ENCODE measurements at places on chromosomes 11 and 22. TPM values are rescaled to one million over a fixed set of nuclear protein-coding genes. Genes with fewer than 3 reads are reported as not detected.
A peak's percentile ranks its signal among the peaks of the same experiment; 100 is the strongest.

Gene FGF3
- not detected for total RNA-seq

Gene RAB36
- total RNA-seq, result 0.90 TPM

Gene PNPLA5
- total RNA-seq, result not detected

Gene MGAT3
- total RNA-seq, result 1.0 TPM

Gene VPREB3
- 0.48 TPM for total RNA-seq

Gene MN1
- total RNA-seq, result 0.06 TPM

Gene ZNF280B
- total RNA-seq, result 2.9 TPM

Gene DBX1
- total RNA-seq, result not detected

Gene BTG4
- 0.62 TPM for total RNA-seq

Gene LAYN
- total RNA-seq, result 57.4 TPM

Gene MRGPRX4
- not detected for total RNA-seq

Gene HOATZ
- not detected for total RNA-seq

Gene CARD16
- 16.9 TPM for total RNA-seq

GRCh38 chr11:5288906-5289550 lies 12.7 kb downstream of the OR51B4 start:
- no peak overlapping the region for H3K27ac ChIP-seq
- no peaks in the 10 kb centered on the region for H3K4me1 ChIP-seq
- H3K36me3 ChIP-seq, result no peaks in the 10 kb centered on the region
- H3K4me3 ChIP-seq, result no peak overlapping the region

DNA sequence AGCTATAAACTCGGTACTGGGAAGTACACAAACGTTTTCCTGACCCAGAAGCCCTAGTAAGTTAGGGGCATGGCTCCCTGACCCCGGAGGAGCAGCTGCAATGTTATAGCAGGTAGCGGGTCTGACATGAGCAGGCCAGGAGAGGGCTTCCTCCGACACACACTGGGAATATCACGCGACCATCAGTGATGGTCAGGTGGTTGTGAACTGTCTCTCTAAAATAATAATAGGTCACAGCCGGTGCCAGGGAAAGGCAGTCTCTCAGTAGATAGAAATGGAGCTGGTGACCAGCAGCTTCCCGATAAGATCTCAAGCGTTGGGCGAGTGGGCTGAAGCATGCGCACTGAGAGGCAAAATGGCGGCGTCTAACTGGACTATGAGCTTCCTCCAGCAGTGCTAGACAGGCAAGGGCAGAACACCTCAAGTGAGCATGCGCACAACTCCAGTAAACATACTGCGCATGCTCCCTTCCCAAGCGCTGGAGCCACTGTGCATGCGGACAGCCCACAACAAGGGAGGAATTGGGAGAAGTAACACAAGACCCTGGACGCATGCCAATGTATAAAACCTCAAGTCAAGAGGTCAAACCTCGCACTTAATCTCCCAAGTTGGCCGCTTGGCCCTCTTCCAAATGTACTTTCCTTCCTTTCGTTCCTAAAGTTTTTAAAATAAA lies 22.3 kb upstream of the TESMIN start:
- no peak overlapping the region for H3K27ac ChIP-seq
- peaks cover 5% of the 10 kb centered on the region for H3K36me3 ChIP-seq
- no peak overlapping the region for H3K4me3 ChIP-seq
- no peaks in the 10 kb centered on the region for H3K27me3 ChIP-seq

- no peaks in the 10 kb centered on the region for H3K27me3 ChIP-seq
- H3K4me3 ChIP-seq, result no peak overlapping the region
- no peaks in the 10 kb centered on the region for H3K4me1 ChIP-seq
- DNase-seq, result no peak
- H3K36me3 ChIP-seq, result no peaks in the 10 kb centered on the region
These were observed 12.5 kb downstream of the CREB3L1 start for GRCh38 chr11:46290011-46290410.

- no peaks in the 10 kb centered on the region for H3K36me3 ChIP-seq
- H3K4me3 ChIP-seq, result no peak overlapping the region
- H3K27ac ChIP-seq, result no peak overlapping the region
- DNase-seq, result no peak
- no peaks in the 10 kb centered on the region for H3K4me1 ChIP-seq
- peaks cover 22% of the 10 kb centered on the region for H3K27me3 ChIP-seq
These were observed 195.2 kb upstream of the TMEM45B start for GRCh38 chr11:129620237-129621104.

DNA sequence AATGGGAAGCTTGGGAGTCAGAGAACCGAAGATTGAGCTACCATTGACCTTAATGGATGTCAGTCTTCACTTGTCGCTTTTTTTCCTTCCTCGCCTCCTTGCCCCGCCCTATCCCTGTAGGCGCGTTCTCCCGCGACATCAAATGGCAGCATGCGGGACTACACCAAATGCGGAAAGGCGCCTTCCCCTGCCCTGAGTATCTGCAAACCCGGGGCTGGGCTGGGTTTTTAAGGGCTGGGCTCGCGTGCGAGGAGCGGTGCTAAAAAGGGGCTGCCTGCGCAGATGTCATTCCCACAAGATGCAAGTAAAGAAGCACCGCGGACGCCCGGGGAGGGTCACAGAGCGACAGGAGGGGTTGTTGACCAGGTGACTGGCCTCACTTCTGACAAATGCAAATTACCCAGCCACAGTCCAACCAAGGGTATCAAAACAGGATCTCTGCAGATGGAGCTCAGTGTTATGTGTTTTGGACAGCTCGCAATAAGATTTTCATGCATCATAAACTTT lies 4.7 kb upstream of the FAM111B start:
- H3K27me3 ChIP-seq, result peaks cover 87% of the 10 kb centered on the region
- peak overlapping the region; percentile 69 for H3K4me3 ChIP-seq
- peaks cover 6% of the 10 kb centered on the region for H3K36me3 ChIP-seq
- no peak overlapping the region for H3K27ac ChIP-seq

DNA sequence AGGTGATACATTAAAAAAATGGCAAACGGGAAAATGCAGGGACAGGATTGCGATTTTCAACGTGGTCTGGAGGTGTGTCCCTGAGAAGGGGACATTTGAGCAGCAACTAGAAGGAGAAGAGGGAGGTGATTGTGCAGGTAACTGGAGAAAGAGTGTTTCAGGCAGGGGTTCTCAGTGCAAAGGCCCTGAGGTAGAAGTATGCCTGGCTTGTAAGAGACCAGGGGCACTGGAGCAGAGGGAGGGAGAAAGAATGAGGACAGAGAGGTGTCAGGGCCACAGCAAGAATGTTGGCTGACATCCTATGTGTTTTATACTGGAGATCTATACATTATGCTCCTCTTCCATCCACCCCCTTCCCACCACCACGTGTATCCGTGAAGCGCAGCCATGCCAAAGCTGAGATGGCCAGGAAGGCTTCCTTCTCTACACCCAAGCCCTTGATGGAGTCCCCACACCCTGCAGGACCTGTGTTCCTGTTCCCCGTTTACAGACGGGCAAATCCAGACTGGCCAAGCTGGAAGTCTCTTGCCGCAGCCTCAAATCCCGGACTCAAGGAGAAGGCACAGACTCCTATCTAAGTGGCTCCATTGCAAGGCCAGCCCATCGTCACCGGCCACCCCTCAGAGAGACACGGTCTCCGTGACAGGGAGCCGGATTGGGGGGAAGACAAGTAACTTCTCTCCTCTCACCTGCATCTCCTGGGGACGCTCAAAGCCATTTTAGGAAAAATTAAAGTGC lies 416.1 kb downstream of the MN1 start:
- no peak for DNase-seq
- peaks cover 19% of the 10 kb centered on the region for H3K27me3 ChIP-seq
- H3K4me3 ChIP-seq, result no peak overlapping the region
- no peaks in the 10 kb centered on the region for H3K36me3 ChIP-seq
- H3K4me1 ChIP-seq, result no peaks in the 10 kb centered on the region
- H3K27ac ChIP-seq, result no peak overlapping the region

GRCh38 chr22:44026066-44026629 lies 2.0 kb downstream of the PARVB start:
- peak overlapping the region; percentile 92 for H3K4me3 ChIP-seq
- peaks cover 45% of the 10 kb centered on the region for H3K4me1 ChIP-seq
- no peak for DNase-seq
- H3K36me3 ChIP-seq, result peaks cover 41% of the 10 kb centered on the region
- peaks cover 23% of the 10 kb centered on the region for H3K27me3 ChIP-seq

- no peak overlapping the region for H3K4me3 ChIP-seq
- DNase-seq, result no peak
- H3K36me3 ChIP-seq, result no peaks in the 10 kb centered on the region
These were observed 37.0 kb downstream of the B3GAT1 start for GRCh38 chr11:134374891-134375550.

- H3K27ac ChIP-seq, result no peak overlapping the region
- peak; percentile 84 for DNase-seq
- H3K27me3 ChIP-seq, result peaks cover 47% of the 10 kb centered on the region
- H3K36me3 ChIP-seq, result no peaks in the 10 kb centered on the region
- H3K4me3 ChIP-seq, result peak overlapping the region; percentile 68
These were observed 3.6 kb downstream of the SEPTIN5 start for GRCh38 chr22:19717691-19718455.

- H3K4me1 ChIP-seq, result peaks cover 33% of the 10 kb centered on the region
- H3K27ac ChIP-seq, result peak overlapping the region; percentile 19
- no peak overlapping the region for H3K4me3 ChIP-seq
- peaks cover 16% of the 10 kb centered on the region for H3K36me3 ChIP-seq
- no peaks in the 10 kb centered on the region for H3K27me3 ChIP-seq
These were observed 34.3 kb downstream of the TOM1 start for GRCh38 chr22:35334004-35334403.

DNA sequence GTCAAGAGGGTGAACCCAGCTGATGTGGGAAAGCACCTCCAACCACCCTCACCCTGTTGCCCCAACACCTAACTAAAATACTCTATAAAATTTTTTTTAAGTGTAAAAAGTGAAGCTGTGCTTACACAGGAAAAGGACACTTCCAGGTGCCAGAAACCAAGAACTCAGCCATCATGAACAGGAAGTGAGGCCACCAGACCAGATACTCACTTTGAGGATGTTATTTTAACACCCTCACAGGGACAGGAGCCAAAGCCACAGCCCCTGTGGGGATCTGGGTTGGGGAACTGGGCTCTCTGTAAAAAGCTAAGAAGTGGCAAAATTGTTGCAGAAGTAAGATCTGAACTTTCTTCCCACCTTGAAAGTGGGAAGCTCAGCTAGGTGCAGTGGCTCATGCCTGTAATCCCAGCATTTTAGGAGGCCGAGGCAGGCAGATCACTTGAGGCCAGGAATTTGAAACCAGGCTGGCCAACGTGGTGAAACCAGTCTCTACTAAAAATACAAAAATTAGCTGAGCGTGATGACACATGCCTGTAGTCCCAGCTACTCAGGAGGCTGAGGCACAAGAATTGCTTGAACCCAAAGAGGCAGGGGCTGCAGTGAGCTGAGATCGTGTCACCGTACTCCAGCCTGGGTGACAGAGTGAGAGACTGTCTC lies 3.8 kb downstream of the RSPH14 start:
- DNase-seq, result peak; percentile 40
- peaks cover 43% of the 10 kb centered on the region for H3K4me1 ChIP-seq
- H3K36me3 ChIP-seq, result no peaks in the 10 kb centered on the region
- H3K27ac ChIP-seq, result peak overlapping the region; percentile 94
- H3K27me3 ChIP-seq, result no peaks in the 10 kb centered on the region

GRCh38 chr11:77141475-77141874 lies 13.4 kb downstream of the MYO7A start:
- no peaks in the 10 kb centered on the region for H3K36me3 ChIP-seq
- peaks cover 15% of the 10 kb centered on the region for H3K27me3 ChIP-seq
- H3K27ac ChIP-seq, result no peak overlapping the region
- peaks cover 18% of the 10 kb centered on the region for H3K4me1 ChIP-seq

GRCh38 chr22:33871935-33872334 lies 48.3 kb downstream of the LARGE1 start:
- H3K4me1 ChIP-seq, result no peaks in the 10 kb centered on the region
- H3K4me3 ChIP-seq, result no peak overlapping the region
- no peaks in the 10 kb centered on the region for H3K27me3 ChIP-seq
- no peak overlapping the region for H3K27ac ChIP-seq

GRCh38 chr11:393219-394033 lies 583 bp upstream of the PKP3 start:
- no peak for DNase-seq
- H3K27me3 ChIP-seq, result no peaks in the 10 kb centered on the region
- H3K4me1 ChIP-seq, result no peaks in the 10 kb centered on the region

DNA sequence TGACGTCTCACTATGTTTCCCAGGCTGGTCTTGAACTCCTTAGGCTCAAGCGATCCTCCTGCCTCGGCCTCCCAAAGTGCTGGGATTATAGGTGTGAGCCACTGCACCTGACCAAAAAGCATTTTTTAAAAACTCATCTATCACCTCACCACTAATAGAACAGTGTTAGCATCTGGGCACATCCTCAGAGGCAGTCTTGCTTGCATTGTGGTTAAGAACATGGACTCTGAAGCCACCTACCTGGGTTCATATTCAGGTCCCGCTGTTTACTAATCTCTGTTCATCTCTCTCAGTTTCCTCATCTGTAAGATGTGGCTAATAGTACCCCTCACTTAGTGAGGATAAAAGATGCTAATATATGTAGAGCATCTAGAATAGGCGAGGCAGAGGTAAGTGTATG lies 90.6 kb downstream of the PACS1 start:
- H3K27me3 ChIP-seq, result no peaks in the 10 kb centered on the region
- H3K27ac ChIP-seq, result peak overlapping the region; percentile 49
- DNase-seq, result no peak
- peaks cover 4% of the 10 kb centered on the region for H3K36me3 ChIP-seq
- H3K4me1 ChIP-seq, result peaks cover 60% of the 10 kb centered on the region

GRCh38 chr22:44309137-44309536 lies 3.6 kb downstream of the SHISAL1 start:
- H3K4me3 ChIP-seq, result no peak overlapping the region
- H3K27ac ChIP-seq, result no peak overlapping the region
- peaks cover 3% of the 10 kb centered on the region for H3K4me1 ChIP-seq

DNA sequence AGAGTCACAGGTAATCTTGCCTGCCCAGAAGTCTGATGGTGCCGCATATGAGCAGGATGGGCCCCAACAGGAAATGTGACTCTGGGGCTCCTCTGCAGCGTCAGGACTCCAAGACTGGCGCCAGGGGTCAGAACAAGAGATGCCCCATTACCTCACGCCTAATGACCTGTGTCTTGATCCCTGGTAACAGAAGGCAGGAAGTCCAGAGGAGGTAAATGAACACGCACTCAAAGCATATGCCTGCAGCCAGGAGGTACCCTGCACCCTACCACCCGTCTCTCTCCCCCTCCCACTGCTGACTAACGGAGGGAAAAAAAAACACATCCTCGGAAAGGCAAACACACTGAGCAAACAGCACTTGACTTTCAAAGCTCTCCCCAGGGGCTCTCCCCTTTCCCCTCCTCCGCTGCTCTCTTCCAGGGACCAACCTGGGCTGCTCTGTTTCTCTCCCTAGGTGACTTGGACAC lies 37.3 kb downstream of the ABCC8 start:
- no peaks in the 10 kb centered on the region for H3K36me3 ChIP-seq
- H3K4me1 ChIP-seq, result peaks cover 12% of the 10 kb centered on the region
- peaks cover 16% of the 10 kb centered on the region for H3K27me3 ChIP-seq
- no peak overlapping the region for H3K27ac ChIP-seq
